Daoy (cell line): ENCODE measurements at places on chromosomes 4 and X. TPM values are rescaled to one million over a fixed set of nuclear protein-coding genes. Genes with fewer than 3 reads are reported as not detected.

GRCh38 chrX:50697691-50698090, 116.3 kb downstream of the SHROOM4 start:
- DNase-seq, result peak; percentile 44

DNA sequence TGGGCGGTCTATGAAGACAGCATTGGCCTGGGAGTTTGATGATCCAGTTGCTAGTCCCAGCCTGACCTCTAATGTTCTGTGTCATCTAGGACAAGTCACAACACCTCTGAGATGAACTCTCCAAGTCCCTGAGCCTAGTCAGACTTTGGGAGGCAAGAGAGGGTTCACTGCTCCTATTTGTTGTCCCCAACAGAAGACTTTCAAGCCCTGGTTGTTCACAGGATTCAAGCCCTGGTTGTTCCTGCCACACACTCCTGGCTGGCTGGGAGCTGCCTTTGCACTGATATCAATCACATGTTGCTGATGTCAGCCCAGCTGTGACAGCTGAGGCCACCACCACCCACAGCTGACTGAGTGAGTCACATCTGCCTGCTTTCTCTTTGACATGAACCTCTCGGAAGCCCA, 253.2 kb upstream of the RASGEF1B start:
- peak; percentile 58 for DNase-seq

Gene SULT1E1
- 0.33 and 1.3 TPM in 2 replicates for total RNA-seq

DNA sequence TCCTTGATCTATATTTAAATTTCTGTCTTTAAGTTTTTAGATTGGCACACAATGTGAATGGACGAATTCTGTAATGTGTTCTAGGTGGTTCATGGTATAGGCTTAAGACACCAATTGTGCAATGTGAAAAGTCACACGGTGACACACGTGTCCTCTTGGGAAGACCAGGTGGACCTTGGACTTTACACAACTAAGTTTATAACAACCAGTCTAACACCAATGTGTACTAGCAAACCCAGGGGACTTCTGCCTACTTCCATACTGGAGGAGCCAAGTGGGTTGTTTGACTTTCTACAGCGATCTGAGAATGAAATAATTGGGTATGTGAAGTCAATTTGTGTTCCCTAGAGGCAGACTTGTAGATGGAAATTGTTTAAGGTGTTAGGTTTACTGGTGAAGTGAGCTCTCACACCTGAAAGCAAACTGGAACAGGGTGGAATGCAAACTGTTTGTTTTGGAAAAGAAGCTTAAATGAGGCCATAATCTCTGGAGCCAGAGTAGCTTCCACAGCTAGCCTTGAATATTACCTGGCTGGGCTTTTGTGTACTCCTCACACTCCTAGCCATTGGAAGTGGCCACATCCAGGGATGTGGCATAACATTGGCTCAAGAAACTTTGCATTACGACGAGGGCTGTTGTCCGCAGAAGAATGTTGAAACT, 45.9 kb upstream of the WDR1 start:
- no peak for DNase-seq

Gene JAKMIP1
- total RNA-seq, result 0.40 and 1.3 TPM in 2 replicates

DNA sequence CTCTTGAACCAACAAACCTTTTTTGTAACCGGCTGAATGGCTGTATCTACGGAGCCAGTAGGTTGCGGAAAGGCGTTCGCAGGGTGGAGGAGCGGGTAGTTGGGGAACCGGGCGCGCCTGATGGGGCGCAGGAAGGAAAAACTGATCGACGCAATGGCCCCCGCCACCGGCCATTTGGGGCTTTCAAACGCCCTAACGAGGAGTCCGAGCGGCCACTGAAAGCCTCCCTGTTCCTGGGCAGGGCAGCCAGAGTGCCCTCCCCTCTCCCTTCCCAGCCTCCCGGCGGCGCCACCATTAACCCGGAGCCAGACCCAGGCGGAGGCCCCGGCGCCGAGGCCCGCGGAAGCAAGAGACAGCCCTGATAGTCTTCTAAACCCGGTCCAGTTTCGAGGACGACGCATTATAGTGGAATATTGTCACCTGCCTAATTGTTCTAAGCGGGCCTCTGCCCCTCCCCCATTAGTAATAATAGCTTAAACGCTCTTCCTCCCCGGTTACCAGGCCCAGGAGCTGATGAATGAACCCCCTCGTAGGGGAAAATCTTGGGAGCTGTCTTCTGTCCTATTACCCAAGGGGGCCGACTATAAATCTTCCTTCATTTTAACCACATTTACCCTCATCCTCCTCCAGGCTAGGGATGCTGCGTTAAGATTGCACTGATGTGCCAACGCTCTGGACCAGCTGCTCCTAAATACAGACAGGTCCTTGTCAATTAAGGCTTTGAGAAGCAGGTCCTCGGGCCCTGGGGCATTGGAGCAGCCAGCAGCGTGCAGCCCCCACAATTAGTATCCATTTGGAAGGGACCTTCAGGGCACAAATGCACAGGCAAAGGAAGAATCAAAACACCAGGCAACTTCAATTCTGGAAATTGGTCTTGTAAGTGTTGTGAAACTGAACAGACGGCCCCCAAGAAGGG, 61.6 kb upstream of the TMEM33 start:
- no peak for DNase-seq

GRCh38 chr4:87326460-87326859, 3.8 kb upstream of the HSD17B13 start:
- DNase-seq, result no peak

GRCh38 chr4:48645225-48645794, 134.8 kb downstream of the FRYL start:
- no peak for DNase-seq

DNA sequence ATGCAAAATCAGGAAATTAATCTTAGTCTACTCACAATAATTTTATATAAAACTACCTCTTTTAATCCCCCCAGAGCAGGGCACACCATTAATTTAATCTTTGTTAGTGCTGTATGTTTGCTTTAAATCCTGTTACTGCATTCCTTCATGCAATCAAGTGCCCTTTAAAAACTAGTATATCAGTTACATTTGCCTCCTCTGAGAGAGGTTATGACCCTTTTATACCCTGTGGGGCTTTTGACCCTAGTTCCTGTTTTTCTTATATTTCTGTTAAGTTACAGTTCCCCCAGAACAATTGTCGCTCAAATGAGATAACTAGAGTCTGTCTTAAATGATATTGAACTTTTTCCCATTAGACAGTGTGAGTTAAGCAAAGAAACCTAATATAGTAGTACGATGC, 46.2 kb downstream of the GPC4 start:
- DNase-seq, result no peak
